ENCODE measurements at places on chromosomes 3 and 15.

DNA sequence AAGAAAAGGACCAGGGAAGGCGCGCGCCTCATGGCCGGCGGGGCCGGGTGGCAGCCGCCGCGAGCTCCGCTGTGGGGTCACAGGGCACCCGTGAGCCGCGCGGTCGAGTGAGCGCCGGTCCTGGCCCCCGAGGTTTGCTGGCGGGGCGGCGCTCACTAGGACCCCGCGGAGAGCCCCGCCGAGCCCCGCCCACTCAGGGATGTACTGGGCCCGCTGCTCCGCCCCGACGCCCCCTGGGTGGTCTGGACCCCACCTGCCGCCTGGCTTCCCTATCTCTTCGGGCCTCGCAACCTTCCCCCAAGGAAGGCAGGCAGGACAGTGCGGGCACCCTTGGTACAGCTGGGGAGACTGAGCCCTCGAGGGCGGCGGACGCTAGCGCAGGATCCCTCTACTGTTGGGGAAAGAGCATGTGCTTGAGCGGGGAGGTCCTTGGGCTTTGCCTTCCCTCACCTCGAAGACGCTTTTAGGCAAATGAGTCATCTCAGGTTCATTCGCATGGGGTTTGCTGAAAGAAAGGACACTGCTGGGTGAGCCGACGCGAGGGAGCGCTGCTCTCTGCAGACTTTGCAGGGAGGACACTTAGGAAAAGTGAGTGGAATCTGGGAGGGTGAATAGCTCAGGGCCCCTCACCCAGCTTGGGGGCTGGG is at the start of gene CHRNB4:
TSS of gene CHRNB4 (minus strand) at position 109 of the 647 bp plus-strand sequence. CDS start at position 32, 77 bp downstream.
- no peak for DNase-seq

DNA sequence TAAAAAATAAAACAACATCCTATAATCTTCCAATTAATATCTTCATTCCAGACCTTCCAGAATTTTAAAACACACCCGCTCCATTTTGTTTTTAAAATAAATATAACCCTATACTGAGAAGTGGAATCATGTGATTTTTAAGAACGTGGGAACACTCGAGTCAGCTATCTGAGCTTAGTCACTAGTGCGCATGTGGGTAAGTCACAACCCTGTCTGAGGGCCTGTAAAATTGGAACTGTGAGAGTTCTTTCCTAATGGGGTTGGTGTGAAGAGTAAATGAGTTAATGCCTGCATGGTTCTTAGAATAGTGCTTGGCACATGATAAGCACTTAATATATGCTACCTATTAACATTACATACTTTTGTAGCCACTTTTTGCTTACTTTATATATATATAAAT is 19.9 kb upstream of the POLR2M start:
- DNase-seq: no peak

DNA sequence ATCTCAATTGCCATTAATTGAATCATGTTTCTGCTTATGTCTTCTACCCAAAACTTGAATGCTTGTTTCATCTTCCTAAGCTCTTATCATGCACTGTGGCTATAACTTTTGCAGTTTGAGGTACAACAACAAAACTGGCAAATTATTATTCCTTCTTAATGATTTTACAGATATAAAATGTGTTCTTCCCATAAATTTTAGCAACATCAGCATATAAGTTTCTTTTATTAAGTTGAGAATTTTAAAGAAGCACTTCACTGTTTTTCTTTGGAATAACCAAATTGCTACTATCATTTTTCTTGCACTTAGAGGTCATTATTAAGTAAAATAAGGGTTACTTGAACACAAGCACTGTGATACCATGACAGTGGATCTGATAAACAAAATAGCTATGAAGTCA is 862.6 kb upstream of the CADM2 start:
- DNase-seq: no peak

GRCh38 chr3:11187681-11188080 is 33.4 kb downstream of the HRH1 start:
- DNase-seq: no peak

- DNase-seq: no peak
Measured at GRCh38 chr3:133453383-133453782, 53.5 kb downstream of the BFSP2 start.

DNA sequence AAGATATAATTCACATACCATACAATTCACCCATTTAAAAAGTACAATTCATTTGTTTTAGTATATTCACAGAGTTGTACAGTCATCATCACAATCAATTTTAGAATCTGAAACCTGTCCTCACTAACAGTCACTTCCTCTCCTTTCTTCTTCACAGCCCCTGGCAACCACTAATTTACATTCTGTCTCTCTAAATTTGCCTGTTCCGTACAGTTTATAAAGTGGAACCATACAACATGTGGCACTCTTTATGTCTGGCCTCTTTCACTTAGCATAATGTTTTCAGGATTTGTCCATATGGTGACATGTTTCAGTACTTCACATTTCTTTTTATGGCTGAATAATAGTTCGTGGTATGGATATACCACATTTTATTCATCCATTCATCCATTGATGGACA is 22.7 kb downstream of the ERICH6 start:
- no peak for DNase-seq

DNA sequence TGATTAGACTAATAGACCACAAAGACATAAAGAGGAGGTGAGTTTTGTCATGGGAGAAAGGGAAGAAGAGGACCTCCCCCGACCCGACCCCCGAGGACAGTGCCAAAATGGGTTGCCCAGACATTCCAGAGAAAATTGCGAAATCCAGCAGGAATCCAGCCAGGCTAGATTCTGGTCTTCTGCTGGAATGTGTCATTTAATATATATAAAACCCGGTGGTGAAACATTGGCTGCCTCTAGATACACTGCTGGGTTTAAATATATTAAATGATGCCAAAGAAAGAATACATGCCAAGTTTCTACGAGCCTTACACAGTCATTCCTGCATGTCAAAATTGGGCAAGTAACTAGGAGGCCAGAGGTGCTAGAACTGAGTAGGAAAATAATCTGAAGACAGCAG is 45.3 kb upstream of the SPESP1 start:
- DNase-seq: no peak

GRCh38 chr15:38216763-38217162 is 35.9 kb upstream of the SPRED1 start:
- DNase-seq: no peak

DNA sequence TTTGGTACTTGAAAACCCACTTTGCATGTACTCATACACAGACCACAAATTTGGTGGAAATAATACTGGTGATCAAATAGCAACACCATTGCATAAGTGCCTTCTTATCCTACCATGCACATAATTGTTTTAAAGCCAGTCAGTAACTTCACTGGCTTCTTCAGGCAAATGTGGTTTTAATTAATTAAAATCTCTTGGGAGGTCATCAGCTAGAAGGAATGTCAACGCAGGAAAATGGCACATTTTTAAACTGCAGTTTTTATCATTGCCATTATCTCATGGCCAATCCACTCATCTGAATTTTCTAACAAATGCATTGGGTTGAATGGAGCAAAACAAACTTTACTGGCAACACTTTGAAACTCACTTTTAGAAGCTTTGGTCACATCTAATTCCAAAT is 105.7 kb upstream of the ZPLD1 start:
- no peak for DNase-seq

DNA sequence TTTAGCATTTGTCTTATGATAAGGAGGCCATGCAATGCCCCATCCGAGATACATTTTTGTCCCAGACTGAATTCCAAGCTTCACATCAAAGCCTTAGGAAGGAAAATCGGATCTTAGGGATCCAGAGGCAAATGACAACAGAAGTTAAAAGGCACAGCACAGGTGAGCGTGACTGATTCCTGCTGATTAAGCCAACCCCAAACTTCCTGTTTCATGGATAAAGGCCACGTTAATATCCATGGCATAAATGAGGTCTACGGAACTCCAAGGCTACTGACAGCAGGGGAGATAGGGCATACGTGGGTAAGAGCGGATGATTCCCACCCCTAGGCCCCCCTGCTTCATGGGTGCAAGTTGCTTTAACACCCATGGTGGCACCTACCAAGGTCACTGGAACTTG is 471.6 kb downstream of the FHIT start:
- DNase-seq: no peak

All from DMS153 (cell line).